ENCODE measurements at places on chromosomes 1 and 21.
A peak's percentile ranks its signal among the peaks of the same experiment; 100 is the strongest.

DNA sequence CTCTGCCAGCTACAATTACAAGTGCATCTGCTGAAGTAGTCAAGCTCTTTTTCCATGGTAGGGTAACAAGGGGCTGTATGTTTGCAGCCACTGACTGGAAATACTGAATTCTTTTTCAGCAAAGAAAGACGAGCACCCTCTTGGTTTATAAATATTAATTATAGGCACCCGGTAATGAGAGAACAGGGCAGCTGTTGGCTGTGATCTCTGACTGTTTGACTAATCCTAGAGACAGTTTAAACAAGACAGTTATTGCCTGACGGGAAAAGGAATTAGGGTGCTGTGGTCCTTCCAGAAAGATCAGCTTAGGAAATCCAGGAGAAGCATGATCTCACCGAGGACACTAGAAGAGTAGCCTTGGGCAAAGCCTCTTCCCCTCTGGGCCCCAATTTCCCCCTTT is 183.7 kb upstream of the ZC3H12A start:
- no peak for DNase-seq

- no peak for DNase-seq
Measured at GRCh38 chr1:54312796-54313316, 93.3 kb downstream of the SSBP3 start.

DNA sequence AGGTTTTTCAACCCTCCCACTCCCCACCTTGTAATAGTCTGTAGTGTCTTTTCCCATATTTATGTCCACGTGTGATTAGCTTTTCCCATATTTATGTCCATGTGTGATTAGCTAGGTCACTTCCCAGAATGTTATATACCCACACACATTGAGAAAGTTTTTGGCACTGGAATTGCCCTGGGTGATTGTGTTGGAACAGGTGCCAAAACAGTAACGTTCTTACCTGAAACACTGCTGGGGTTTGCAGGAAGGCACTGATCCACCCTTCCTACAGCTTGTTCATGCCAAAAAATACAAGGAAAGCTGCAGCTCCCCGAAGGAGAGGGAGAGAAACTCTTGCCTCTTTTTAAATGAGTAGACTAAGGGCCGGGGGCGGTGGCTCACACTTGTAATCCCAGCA is 68.0 kb upstream of the CXADR start:
- DNase-seq, result no peak

DNA sequence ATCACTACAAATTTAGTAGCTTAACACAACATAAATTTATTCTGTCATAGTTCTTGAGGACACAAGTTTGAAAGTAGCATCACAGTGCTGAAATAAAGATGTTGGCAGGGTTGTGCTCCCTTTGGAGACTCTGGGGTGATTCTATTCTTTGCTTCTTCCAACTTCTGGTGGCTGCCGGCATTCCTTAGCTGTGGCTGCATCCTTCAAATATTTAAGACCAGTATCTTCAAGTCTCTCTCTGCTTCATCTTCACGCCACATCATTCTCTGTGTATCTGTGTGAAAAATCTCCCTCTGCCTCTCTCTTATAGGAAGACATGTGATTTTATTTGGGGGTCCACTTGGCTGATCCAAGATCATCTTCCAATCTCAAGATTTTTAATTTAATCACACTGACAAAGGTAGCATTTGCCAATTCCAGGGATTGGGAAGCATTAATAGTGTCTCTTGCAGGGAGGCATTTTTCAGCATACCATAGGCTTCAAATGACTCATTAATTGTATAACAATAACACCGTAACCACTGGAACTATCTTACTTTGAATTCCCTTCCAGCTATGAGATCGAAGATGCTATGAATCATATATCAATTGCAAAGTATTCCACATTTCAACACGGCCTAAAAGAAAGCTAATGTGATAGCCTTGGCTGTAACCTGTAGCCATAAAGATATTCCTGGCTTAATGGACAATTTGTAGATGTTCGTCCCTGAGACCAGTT is 74.6 kb downstream of the DPT start:
- DNase-seq, result no peak

- no peak for DNase-seq
Measured at GRCh38 chr1:242205622-242206489, 207.0 kb upstream of the MAP1LC3C start.

DNA sequence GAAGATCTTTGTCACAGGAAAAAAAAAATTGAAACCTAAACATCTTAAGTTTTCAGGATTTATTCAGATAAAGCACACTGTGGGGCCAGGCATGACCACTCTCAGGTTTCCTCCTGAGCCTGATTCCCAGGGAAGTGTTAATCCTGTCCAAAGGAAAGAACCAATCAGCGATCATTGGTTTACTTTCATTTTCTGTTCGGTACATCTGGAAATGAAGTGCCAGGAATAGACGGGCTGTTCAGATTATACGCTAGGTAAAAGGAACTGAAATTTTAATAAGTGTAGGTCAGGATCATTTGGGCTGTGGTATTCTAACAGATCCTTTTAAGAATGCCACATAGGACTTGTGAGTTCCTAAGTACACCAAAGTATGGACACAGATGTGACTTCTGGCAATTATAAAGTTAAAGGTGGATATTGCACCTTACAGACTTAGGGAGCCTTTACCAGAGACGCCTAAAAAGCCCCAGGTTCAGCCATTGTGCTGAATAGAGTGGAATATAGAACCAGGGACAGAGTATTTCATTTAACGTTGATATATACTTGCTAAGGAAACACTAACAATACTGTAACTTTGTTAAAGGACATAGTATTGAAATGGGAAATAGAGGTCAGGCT is 9.3 kb upstream of the CACYBP start:
- DNase-seq, result peak; percentile 63

DNA sequence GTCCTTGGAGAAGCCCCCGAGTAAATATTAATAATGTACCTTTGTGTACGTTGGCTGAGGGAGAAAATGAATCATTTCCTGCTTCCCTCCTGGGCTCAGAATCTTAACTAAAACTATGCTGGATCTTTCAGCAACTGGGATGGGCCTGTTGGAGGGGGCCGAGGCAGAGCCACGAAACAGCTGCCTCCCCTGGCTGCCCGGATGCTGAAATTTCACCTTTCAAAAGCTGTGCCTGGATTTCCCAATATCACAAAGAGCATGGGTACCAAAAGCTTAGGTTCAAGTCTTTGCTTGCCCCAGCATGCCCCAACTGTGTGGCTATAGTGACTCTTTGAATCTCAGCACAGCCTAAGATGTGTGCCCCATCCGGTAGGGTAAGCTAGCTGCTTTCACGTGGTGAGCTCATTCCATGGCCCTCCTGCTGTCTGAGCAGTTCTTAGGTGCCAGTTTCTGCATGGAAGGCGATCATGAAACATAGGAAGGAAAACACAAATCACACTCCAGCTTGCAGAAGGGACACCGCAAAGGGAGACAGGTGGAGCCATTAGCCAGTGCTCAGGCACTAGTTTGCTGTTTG is 473.5 kb downstream of the PTPRU start:
- DNase-seq, result no peak

DNA sequence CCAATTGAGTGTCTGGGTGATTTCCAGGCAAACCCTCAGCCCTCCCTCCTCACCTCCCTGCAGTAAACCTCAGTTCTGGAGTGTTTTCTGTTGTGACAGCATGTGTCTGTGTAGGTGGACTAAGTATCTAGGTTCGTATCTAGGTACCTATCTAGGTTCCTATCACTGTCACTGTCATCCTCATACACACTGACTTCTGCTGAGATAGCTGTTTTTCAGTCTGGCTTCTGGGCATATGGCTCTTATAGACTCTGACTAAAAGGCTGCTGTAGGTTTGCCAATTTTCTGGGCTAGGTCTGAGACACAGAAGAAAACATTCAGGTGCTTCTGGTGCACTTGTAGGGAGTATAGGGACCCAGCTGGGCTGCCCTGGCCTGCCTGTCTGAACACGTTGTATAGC is 8.1 kb upstream of the TRIM67 start:
- no peak for DNase-seq

GRCh38 chr1:160623227-160623633 is 23.6 kb downstream of the SLAMF1 start:
- DNase-seq, result no peak

DNA sequence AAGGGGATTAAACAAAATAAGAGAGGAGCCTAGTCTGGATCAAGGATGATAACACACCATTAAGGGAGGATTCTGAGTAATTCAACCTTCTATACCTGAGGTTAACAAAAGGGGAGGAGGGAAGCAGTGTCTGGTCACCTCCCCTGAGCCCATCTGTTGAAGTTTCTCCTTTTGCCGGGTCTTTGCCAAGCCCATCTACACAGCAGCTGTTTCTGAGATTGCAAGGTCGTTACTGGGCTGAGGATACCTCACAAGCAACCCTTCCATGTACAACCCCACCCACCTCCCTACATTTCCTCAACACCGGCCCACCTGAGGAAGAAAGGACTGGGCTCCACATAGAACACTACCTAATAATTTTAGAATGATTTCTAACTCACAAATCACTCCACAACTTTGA is 26.3 kb downstream of the LRRC52 start:
- DNase-seq, result no peak

- no peak for DNase-seq
Measured at GRCh38 chr1:183806125-183806524, 1.2 kb downstream of the RGL1 start.

DNA sequence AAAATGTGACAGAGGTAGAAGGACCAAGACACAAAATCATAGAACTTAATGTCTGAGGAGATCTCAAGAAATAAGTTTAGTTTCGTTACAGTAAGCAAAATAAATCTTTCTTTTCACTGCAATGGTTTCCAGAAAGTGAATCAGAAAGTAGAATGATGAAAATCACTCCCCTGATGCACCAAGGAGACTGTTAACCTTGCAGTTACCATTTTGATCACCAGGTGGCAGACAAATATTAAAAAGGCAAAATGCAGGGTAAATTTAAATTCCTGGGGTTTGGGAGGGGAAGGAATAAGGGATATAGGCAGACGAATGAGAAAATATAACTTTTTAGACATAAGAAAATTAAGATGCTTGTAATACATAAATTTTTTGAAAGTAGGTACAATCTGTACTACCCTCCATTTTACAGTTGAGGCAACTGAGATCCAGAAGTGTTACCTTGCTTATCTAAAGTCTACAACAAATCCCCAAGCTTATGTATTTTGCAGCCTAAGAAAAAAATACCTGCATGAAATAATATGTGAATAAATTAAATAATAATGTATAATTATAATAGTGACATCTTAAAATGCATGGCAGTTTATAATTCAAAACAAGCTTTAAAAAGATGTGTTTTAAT is 253.2 kb downstream of the CRB1 start:
- DNase-seq, result peak; percentile 63

DNA sequence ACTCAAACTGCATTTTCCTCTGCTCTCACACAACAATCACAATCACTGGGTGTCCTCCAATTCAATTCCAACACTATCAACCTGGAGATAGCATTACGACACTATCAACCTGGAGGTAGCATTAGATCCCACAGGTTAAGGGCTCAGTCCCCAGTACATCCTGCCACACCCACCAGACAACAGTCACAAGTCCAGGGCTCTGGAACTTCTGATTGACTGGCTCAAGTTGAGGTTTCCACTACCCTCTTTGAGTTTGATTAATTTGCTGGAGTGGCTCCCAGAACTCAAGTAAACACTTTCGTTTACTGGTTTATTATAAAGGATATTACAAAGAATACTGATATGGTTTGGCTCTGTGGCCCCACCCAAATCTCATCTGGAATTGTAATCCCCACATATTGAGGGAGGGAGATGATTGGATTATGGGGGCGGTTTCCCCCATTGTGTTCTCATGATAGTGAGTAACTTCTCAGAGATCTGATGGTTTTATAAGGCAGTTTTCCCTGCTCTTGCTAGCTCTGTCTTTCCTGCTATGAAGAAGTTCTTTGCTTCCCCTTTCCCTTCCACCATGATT is 49.6 kb upstream of the ARHGAP29 start:
- DNase-seq, result no peak

DNA sequence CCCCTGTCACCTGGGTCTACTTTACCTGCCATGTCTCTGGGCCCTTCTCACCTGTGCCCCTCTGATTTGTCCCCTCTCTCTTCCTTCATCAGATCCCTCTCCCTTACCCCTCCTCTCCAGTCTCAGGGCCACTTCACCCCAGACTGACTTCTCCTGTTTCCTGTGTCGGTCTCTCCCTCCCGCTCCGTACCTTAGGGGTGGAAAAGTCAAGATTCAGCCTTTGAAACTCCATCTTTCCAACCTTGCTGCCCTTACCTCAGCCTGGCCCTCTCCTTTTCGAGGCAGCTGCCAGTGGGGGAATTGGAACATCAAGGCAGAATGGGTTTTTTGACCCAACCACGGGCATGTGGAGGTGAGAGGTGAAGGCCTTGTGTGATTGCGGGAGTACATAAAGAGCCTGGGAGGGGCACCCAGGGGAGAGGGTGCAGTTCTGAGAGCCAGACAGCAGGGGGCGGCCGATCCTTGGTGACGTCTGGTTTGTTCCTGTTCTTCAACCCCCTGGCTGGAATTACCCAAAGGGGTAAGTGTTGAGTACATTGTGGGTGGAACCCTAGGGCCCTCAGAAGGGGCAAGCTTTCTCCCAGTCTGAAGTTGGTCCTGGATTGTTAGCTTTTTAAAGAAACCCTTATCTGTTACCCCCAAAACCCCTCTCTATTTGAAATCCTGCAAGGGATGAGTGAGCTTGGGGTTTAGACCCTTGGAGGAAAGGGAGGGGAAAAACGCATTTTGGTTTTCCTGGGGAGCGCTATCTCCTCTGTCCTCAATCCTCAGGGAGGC is 12.3 kb upstream of the DMBX1 start:
- peak; percentile 86 for DNase-seq

- no peak for DNase-seq
Measured at GRCh38 chr1:173137107-173137706, 69.9 kb downstream of the TNFSF4 start.

- DNase-seq, result no peak
Measured at GRCh38 chr21:44500111-44500510, 39.9 kb downstream of the KRTAP10-1 start.

GRCh38 chr1:185042737-185043136 is 2.6 kb upstream of the RNF2 start:
- DNase-seq, result no peak

GRCh38 chr1:22955146-22955545 is 17.5 kb downstream of the LACTBL1 start:
- DNase-seq, result no peak

- DNase-seq, result no peak
Measured at GRCh38 chr1:16237343-16237830, 404 bp upstream of the CPLANE2 start.

- peak; percentile 72 for DNase-seq
Measured at GRCh38 chr1:33256471-33257206, at the start of gene ZNF362. TSS of gene ZNF362 (plus strand) at chr1:33256492. CDS start at chr1:33270575, 14,083 bp downstream.

DNA sequence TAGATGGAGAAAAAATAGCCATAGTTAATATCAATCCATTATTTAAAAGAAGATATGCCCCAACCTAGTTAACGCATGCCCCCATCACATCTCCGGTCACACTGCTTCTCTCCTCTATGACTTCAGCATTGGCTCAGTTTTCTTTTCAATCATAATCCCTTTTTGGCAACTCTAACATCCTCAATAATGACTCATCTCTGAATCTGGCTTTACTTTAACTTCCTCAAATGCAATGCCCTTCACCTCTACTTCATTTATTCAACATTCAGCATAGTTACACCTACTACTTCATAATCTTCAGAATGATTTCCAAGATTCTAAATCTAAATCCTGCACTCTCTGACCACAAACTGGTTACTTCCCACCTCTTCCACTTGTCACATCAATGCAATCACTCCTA is 417.3 kb downstream of the USH2A start:
- no peak for DNase-seq

- DNase-seq, result no peak
Measured at GRCh38 chr1:55388960-55389359, 173.8 kb upstream of the USP24 start.

- no peak for DNase-seq
Measured at GRCh38 chr1:183219616-183220009, 33.5 kb downstream of the LAMC2 start.
